ENCODE measurements at places on chromosomes 6 and 20.

- DNase-seq = peak; percentile 57
These were observed 59.5 kb downstream of the UTRN start for GRCh38 chr6:144344646-144345045.

- DNase-seq = no peak
These were observed 162.3 kb downstream of the BMP7 start for GRCh38 chr20:57104113-57104512.

- DNase-seq = no peak
These were observed 664.8 kb upstream of the MMS22L start for GRCh38 chr6:97947841-97948240.

- no peak for DNase-seq
These were observed 403.9 kb upstream of the JARID2 start for GRCh38 chr6:14841901-14842421.

DNA sequence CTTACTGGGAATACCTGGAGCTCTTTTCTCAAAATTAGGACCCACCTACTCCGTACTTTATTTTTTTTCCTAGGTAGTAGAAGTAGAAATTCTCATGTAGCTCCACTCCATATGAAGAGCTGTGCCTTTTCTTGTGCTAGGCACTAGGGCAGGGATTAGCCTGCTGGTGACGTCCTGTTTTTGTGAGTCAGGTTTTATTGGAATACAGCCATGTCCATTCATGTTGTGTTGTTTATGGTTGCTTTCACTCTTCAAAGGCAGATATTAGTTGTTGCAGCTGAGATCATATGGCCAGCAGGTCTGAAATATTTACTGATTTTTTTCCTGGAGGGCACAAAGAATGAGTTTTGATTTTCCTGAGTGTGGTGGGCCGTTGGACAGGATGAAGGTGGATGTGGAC lies 20.5 kb downstream of the XRN2 start:
- no peak for DNase-seq

- no peak for DNase-seq
These were observed 66.9 kb downstream of the STX11 start for GRCh38 chr6:144217264-144217663.

DNA sequence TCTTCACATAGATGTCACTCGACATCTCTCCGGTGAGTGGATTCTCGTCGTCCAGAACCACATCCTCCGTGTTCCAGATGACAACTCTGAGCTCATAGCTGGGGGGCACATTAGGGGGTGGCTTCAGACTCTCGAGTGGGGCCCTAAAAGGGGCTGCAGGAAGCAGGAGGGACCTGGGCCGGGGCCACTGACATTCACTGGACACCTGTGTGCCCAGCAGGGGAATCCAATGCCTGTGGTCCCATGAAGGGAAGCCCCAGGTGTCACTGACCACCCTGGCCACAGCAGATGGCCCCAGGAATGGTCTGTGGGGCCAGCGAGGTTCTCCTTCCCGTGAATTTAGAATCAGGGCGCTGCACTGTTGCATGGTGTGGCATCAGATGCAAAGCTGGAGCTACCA lies 18.7 kb downstream of the ERGIC3 start:
- no peak for DNase-seq

- DNase-seq = no peak
These were observed 169.9 kb upstream of the RNF217 start for GRCh38 chr6:124792386-124792785.

DNA sequence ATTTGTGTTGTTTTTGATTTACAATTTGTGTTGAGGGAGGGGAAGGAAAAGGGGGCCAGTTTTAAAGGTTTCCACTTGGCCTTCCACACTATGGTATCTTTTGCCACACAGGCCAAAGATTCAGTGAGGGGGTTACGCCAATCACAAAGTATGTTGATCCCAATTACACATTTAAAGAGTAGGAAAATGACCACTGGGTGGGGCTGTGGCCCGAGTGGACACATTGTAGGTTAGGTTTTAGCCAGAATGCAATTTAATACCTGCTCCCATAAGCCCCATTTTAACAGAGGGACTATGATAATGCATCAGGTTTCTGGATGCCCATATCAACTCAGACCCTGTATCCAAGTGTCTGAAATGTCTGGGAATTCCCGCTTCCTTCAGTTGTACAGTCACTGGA lies 15.6 kb downstream of the VGLL2 start:
- DNase-seq = no peak
